ENCODE measurements at places on chromosomes 12 and 14.
A peak's percentile ranks its signal among the peaks of the same experiment; 100 is the strongest.

DNA sequence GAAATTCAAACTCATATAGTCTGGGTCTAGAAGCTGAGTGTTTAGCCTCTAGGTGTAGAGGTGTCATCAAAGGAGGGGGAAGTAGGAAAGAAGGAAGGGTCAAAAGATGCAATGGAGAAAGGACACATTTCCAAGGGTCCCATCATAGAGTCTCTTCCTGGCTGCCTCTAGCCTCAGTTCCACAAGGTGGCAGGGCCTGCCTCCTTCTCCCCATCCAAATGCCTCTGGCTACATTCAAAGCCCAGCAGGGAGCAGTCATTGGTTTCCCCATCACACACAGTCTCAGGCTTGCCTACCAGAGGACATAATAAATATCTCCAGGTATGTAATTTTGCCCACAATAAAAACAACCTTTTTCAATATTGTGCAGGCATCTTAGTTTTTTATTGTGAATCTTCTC, 2.1 kb upstream of the CCT2 start:
- no peak for DNase-seq

DNA sequence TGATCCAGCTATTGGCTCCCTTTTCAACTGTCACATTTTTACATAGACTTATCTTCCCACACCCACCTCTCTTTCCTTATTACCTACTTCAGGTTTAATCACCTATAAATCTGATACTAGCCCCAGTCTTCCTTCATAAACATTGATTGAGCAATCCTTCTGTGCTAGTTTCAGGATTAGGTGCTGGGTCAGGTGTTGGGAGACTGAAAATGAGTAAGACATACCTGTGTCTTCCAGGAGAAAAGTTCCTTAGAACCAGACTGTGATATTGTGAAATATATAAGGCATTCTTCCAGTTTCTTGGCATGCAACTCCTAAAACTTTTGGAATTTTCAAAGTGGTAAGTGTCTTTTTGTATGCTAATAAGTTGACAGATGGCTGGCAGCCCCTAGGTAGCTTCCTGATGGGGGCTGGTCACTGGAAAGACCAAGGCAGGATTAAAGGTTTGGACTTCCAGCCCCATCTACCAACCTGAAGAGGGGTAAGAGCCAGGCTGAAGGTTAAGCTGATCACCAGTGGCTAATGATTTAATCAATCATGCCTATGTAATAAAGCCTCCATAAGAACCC, 4.6 kb downstream of the ANO6 start:
- DNase-seq: no peak

DNA sequence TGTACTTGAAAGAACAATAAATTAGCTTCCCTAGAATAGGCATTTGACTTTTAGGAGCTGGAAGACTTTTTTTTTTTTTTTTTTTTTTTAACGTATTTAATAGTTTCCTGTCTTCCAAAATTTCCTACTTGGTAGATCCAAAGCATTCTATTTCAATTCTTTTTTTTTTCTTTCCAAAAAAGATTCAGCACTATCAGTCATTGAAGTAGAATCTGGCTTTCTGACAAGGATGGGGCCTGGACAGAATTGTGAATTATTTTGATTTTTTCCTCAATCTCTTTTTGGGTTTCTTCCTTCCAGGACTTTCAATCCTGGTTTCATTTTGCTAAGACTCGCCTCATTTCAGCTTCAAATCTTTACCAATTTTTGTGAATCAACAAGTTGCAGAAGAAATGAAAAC, 21.2 kb downstream of the GNG2 start:
- no peak for DNase-seq

DNA sequence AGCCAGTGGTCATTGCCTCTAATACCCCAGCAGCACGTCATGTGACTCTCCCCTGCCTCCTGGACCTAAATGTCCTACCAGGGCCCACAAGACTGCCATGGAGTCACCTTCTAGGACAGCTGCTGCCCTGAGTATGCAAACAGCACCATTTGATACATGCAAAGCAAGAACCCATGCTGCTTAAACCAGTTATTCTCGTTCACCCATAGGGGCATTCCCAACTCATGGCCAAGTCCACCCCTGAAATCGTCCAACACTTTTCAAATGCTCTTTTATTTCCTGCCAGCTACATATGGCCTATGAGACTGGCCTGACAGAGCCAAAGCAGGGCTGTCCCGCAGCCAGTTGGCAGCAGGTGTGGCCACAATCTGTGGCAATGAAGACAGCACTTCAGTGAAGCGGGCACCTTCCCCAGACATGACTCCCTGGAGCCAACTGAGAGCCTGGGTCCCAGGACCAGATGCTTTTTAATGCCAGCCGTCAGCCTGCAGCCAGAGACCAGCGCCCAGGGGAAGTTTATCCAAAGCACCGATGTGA, 99.9 kb downstream of the BCAT1 start:
- no peak for DNase-seq

DNA sequence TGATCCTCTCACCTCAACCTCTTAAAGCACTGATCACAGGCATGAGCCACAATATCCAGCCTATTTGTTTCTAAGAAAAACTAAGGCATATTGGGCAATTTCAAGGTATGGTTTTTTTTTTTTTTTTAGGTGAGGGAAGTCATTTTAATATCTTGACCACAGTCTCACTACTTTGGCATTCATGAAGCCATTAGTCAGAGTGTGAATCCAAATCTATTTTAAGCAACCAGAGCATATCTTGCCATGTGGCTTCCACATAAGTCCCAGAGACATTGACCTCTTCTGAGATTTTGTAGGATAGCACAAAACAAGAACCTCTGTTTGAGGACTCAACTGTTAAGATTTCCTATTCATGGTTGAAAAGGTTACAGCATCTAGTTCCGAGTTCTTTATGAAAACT, 130.3 kb upstream of the RBM19 start:
- no peak for DNase-seq

DNA sequence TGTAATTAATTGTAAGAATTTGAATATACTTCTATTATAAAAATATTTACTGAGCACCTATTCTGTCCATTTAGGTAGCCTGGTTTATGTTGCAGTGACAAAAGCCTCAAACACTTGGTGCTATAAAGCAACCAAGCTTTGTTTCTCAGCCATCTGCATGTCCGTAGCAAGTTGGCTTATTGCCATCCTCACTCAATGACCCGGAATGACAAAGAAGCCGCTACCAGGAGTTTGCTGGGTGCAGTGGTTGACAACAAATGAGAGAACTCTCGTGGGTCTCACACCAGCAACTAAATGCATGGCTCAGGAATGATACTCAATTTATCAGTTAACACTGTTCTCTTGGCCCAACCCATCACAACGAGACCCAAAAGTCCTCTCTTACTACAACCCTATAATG, 553.1 kb downstream of the DIO2 start:
- no peak for DNase-seq

- DNase-seq: no peak
These were observed 21.4 kb downstream of the LGR5 start for GRCh38 chr12:71460850-71461609.

DNA sequence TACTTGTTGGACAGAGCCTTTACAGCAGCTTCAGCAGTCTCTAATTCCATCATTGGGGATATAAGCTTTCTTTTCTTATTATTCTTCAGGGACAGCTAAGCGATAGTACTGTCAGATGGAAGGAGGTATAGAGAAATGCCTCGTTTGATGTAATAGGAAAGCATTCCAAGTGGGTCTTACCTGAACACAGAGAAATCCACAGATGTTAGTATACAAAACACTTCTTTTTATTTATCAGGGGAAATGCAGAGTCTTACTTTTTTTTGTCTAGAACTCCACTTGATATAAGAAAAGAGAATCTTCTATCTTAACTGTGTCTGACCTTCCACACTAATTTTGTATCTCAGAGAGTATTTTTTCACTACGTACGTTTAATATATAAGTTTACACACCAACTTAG, 1.9 kb downstream of the SYT1 start:
- no peak for DNase-seq

DNA sequence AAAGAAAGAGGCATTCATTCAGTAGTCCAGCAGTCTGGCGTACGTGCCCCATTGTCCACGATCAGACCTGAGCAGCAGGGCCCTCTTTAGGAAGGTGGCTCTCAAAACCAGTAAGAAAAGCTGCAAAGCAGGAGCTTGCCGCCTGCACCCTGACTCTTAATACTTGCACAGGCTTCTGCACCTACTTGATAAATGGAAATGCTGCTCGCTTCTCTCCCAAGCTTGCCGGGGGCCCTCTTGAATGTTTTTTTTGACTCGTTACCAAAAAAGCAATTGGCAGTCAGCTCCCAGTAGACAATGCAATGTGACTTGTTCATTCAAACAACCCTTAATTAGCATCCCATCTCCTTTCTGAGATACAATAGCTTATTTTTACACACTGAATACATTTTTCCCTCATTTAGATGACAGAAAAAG, 27.2 kb upstream of the PTPRB start:
- no peak for DNase-seq

DNA sequence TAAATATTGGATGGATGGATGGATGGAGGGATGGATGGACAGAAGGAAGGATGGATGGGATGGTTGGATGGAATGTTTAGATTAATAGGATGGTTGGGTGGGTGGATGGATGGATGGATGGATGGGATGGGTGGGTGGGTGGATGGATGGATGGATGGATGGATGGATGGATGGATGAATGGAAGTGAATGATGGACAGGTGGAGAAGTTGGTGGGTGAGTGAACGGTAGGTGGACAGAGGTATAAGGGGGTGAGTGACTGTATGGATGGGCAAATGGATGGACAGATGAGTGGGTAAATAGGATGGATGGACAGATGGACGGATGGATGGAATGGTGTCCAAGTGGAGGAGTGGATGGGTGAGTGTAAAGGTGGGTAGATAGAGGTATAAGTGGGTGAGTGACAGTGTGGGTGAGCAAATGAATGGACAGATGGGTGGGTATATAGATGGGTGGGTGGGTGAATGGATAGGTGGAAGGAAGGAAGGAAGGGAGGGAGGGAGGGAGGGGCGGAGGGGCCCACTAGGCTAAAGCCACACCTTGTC, 41.9 kb downstream of the HRK start:
- DNase-seq: no peak

DNA sequence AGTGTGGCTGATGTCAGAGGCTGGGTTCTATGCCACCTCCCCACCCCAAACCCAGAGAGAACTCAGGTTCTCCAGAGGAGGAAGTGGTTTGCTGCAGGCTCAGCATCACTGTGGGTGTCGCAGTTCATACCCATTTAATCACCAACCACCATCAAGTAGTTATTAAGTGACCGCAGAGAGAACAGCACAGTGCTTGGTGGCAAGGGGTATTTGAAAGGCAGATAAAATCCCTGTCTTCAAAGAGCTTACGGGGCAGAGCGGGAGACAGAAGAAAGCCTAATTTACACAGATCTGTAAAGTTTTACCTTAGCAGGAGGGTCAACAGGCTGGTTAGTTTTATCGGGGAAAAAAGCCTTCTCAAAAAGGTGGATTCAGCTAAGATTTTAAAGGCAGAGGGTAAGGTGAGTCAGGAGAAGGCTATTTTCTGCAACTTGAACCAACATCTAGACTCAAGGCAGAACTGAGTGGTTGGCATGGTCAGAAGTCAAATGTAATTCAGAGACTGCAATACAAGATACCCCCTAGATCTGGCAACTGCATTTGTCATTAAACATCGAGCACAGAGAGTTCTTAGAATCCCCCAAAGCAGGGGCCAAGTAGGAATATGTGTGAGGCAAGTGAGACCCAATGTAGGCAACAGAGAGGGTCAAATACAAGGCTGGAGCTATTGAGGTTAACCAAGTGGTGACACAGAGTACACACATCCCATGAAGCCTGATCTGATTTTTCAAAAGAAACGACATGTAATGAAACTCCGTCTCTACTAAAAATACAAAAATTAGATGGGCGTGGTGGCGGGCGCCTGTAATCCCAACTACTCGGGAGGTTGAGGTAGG, 13.2 kb downstream of the PXN start:
- no peak for DNase-seq

- DNase-seq: no peak
These were observed 15.7 kb downstream of the ZDHHC22 start for GRCh38 chr14:77125823-77126325.

GRCh38 chr12:49542592-49543160, 3.8 kb downstream of the KCNH3 start:
- DNase-seq: no peak

GRCh38 chr12:121964813-121965643, 46.6 kb downstream of the CFAP251 start:
- DNase-seq: peak; percentile 60

- no peak for DNase-seq
These were observed 18.6 kb upstream of the PRKAB1 start for GRCh38 chr12:119649202-119649808.

GRCh38 chr12:50058743-50059312, 1.4 kb downstream of the ASIC1 start:
- DNase-seq: no peak

- DNase-seq: no peak
These were observed 87.0 kb upstream of the VRK1 start for GRCh38 chr14:96710060-96710666.

DNA sequence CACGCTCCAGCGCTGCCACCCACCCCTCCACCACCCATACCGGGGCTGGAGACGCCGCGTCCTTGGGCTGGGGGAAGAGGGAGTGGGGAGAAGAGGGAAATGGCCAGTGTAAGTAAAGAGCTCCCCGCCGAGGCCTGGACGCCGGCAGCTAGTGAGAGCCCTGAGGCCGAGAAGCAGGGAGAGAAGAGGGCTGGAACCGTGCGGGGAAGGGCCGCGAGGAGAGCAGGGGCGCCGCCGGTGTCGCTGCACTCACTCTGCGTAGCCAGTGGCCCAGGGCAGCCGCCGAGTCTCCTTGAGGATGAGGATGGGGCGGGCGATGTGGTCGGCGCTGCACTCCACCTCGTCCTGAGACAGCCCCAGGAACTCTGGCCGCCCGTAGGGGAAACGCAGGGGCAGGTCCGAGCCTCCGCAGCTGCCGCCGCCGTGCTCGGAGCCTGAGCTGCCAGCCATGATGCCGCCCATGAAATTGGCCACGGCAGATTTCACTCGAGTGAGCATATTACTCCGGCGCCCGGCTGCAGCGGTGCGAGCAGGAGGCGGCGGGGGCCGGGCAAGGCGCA, 631 bp downstream of the PPM1H start:
- no peak for DNase-seq

DNA sequence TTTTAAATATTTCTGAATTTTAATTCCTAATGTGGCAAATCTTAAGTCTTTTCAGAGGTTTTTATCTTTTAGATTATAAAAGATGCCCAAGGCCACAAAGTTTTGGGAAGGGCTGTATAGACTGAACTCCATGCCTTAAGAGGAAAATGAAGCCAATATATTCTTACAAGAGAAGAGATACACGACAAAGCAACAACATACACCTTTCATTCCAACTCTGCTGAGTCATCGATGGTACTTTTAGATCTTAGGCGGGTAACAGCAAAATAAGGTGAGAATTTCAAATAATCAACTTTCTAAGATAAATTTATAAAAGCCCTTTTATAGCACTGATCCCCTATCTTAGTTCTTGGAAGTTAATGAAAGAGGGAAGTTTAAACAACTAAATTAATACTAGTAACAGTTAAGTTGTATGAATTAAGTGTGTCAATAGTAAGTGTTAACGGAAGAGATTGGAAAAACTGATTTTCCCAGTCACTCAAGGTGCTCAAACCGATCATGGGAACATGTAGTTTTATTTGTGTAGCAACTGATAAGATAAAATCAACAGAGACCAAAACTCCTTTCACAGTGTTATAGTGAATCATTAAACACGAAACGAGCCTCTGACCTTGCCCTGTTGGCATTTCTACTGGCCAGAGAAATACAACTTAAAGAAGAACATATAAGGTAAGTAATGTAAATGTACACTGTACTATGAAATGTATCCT, 18.8 kb upstream of the PIK3C2G start:
- peak; percentile 63 for DNase-seq

All from LNCaP clone FGC (cell line).